ENCODE measurements at places on chromosomes 5 and 9.

DNA sequence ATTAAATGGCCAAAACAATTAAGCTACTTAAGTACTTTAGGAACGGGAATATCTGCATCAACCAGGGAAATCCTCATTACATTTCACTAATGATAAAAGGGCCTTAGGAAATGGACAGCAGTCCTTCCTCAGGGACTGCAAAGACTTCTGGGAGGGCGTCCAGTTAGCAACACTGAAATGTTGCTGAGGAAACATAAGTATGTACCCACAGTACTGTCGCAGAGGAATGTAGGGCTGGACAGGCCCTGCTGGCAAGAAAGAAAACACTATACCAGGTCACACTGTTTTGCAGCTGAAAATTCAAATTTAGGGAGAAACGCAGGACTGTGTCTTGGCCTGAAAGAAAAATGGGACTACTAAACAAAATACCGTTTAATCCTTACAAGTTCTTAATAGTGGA lies 1.3 kb downstream of the C5orf15 start:
- no peak for DNase-seq

DNA sequence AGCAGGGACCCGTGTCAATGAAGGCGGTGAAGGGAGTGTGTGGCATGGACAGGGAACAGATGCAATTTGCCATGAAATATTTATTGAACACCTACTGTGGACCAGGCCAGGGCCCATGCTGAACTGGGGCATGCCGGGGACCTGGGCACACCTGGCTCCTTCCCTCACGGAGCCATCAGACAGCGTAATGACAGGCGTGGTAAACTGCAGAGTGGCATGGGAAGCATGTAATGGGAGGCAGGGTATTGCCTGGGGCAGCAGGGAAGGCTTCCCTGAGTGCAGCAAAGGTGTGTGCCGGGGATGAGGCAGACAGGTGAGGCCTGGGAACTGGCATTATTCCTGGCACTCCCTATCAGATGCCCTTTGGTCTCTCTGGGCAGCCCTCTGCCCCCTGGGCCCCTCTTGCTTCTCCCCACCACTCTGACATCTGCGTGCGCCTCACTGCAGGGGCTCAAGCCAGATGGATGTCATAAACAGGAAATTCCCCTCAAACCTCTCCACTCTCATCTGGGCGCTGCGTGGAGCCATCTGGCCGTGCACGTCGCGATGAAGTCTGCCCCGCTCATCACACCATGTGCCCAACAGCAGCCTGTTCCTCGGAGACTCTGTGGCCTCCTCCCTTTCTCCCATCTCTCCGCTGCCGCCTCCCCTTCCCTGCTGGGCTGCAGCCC lies 67.6 kb downstream of the HMCN2 start:
- no peak for DNase-seq

- DNase-seq: no peak
Measured at GRCh38 chr5:142150431-142150830, 41.9 kb downstream of the NDFIP1 start.

DNA sequence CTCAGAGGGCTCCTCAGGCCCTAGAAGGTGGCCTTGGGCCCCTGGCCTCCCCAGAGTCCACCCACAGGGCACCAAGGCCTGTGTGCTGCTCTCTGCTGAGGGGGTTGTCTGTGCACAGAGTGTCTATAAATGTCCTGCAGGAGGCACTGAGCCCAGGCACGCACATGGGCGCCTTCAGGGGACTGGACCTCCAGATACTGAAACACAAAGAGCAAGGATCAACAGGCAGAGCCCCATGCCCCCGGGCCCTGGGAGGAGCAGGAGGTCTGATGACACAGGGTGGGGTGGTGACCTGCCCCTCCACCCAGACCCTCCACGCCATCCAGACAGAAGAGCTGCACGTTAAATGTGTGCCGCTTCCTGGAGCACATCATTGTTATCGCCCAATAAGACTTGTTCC lies 64.6 kb upstream of the SIMC1 start:
- DNase-seq: no peak

DNA sequence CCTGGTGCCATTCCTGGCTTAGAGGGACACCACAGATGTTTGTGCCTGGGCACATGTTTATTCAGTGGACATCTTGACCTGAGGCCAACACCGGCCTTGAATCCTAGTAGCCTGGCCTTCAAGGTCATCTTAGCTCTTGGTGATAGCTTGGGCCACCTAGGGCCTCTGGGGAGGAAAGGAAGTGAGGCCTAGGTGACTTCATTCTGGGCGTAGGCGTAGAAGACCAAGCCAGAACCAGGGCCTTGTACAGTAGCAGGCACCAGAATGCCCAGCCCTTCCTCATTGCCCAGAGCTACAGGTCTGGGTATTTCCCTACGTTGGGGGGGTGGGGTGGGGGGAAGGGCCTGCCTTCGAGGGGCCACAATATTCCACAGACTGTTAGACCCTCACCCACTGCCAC lies 33.8 kb downstream of the WNK2 start:
- DNase-seq: no peak

DNA sequence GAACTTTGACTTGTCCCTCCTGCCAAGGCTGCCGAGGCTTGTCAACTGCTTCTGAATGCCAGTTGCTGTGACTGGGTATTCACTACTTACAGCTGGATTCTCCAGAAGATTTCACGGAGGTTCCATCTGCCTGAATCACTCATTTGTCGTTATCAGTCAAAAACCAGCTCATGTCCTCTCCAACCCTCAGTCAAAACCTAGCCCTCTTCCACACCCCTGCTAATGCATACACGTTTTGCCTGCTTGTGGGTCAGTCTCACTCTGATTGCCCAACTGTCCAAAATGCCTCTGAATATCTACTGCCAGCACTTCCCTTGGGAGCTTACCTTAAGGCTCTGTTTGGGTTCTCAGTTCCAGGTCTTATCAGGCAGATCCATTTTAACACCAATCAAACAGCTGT lies 238.6 kb upstream of the TMEM161B start:
- DNase-seq: no peak

GRCh38 chr9:97386265-97386633 lies 25.6 kb upstream of the TDRD7 start:
- no peak for DNase-seq

DNA sequence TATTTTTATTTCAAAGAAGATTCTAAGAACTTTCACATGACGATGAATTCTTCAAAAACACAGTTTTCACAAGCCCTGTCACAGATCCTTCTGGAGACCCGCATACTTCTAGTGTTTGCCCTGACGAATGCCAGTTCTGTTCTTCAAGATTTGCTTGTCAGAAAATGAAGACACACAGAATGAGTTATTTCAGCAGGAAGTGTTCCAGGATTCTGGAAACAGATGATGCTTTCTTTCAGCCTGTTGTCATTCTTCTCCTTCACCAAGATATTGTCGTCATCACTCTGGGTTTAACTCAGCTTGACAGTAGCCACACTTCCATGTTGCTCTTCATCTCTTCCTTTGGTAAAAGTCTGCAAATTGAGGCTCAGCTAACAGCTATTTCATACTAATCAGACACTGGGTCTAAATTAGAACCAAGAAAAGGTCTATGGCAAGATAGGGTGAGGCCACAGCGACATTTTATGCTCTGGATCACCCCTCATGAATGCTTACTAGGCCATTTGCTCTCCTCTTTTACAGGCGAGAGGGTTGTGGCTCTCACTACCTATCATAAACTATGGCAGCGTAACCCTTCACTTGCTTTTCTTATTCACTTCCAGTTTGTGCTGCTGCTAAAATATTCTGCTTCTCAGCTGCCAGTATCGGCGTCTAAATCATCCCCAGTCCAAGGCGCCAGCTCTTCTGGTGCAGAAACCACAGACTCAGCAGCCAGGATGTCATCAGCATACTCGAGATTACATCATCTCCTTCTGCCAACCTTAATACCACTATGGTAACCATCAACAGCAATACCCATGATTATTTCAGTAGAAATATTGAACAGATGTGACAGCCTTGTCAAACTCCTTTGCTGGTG lies 159.6 kb upstream of the TBCA start:
- DNase-seq: no peak

- DNase-seq: no peak
Measured at GRCh38 chr9:96232164-96232538, 69.8 kb downstream of the HSD17B3 start.

DNA sequence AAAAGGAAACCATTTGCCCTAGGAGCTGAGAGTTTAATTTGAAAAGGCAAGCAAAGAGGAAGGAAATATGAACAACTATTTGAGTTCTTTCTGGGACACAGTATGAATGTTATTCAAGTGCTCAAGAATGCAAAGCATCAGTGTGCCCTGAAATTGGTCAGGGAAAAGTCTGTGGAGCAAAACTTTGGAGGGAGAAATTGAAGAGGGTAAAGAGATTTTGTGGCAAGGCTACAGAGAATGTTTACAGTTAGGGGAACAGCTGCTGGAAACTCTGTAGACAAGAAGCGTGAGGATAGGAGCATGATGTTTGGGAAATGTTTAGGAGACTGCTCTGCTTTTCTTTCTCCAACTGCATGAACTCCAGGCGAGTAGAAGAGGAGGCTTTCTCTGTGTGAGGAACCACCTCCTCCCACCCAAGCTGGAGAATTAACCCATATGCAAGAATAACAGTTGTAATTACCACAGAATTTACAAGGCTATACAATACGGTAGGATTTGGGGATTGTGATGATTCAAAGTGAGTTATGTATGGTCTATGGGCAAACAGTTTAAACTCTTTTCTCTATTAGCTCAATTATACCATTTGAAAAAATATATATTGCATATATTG lies 75.4 kb upstream of the IL7R start:
- DNase-seq: no peak

DNA sequence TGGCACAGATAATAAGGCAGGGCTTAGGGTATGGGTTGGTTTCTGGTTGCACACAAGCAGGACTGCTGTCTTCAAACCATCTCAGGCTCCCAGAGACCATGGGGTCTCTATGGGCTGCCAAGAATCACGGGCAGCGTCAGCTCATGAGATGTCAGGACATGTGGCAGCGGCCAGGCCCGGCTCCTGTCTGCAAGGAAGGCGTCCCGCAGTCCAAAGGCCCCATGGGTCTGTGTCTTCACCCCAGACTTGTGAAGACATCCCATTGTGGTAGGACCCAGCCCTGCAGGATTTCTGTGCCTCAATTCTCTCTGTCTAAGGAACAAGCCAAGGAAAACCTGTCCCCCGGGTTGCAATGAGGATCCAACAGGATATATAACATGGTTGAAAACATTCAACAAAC lies 32.6 kb downstream of the IPPK start:
- no peak for DNase-seq

DNA sequence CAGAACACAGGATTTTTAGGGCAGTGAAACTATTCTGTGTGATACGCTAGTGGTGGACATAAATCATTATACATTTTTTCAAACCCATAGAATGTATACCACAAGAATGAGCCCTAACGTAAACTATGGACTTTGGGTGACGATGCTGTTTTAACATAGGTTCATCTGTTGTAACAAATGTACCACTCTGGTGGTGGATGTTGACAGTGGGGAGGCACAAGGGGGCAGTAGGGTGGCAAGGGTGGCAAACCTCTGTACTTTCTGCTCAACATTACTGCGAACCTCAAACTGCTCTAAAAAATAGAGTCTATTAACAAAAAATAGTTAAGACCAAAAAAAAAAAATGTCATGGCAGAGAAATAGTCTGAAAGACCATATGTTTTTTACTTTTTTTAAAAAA lies 9.1 kb upstream of the MVB12B start:
- no peak for DNase-seq

DNA sequence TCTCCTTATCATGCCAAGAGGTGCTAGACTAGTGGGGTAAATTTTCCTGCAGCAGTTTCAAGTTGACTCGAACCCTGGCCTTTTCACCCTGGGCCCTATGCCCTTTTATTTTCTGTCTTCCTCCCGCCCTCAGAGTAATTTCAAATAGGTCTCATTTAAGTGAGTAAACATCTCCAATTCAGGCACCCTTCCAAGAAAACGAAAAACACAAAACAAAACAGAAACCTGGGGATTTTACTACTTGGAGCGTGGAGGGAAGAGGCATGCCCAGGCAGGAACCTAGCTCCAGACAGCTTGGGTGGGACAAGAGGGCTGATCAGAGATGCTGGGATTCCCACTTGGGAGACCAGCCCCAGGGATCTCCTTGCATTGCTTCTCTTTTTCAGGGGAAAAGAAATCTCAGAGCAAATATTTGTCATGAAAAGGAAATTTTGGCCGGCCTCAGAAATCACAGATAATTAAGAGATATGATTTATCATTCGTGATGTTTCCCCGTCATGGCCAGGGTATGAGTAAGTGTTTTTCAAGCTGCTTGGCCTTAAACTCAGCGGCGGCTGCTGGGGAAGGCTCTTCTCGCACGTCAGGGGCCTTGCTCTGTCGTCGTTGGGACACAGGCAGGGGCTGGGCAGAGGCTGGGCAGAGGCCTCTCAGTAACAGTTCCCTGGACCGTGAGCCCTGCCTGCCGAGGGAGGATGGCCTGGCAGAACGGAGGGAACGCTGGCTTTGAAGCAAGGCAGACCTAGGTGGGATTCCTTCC lies 248.6 kb upstream of the KLF4 start:
- DNase-seq: peak; percentile 38

GRCh38 chr5:67873935-67874334 lies 341.6 kb upstream of the PIK3R1 start:
- DNase-seq: no peak

DNA sequence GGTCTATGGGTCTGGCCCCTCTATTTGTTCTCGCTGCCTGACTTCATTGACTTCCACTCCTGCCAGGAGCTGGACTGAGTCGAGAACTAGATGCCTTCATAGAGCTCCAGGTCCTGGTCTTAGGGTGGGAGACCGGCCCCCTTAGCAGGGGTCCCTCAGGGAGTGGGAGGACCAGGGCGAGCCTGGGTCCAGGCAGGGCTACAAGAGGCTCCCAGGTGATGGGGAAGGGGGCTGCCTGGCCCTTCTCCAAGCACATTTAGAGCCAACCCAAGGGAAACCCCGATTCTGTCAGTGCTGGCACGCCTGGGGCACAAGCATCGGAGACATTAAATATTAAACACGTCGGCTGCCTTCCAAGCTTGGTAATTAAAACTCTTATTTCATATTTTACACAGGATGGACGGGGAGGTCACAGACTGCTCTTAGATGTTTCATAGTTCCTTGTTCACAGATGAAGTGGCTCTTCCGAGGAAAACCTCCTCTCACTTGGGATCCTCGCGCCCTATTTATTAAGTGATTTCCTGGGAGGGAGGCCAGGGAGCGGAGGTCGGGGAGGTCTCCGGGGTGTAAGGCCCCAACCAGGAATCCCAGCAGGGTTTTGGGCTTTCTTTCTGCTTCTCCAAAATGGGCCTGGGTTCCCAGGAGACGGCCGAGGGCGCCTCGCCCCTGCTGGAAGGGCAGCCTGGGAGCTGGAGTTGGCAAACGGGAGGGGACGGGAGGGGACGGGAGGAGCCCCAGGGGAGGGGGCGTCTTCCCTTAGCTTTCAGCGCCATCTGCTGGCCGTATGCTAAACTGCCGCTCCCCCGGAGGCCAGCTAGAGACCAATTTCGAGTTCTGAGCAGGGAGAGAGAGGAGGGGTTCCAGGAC lies 23.4 kb upstream of the ZBTB43 start:
- no peak for DNase-seq

- DNase-seq: no peak
Measured at GRCh38 chr9:78562021-78562420, 265.1 kb downstream of the PSAT1 start.

GRCh38 chr9:133712221-133713100 lies 25.7 kb downstream of the SARDH start:
- no peak for DNase-seq

GRCh38 chr9:6927838-6928237 lies 170.1 kb downstream of the KDM4C start:
- no peak for DNase-seq

GRCh38 chr5:177036443-177036842 lies 13.9 kb downstream of the ZNF346 start:
- DNase-seq: no peak
